ENCODE measurements at places on chromosomes 16 and 17.

DNA sequence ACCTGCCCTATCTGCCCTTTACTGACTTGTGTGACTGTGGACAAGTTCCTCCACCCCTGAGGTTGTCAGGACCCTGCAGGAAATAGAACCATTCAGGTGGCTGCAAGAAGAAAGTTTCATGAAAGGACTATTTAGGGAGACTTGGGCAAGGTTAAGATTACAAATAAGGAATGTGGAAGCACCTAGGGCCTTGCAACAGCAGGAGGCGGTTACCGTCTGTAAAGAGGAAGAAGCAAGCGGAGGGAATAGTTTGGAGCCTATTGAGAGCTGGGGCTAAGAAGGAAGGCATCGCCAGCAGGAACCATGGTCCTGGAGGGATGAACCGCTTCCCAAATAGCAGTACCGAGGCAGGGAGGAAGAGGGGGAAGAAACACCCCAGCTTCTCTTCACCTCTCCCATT, 132.4 kb downstream of the PRKCB start:
- DNase-seq, result no peak

GRCh38 chr17:74457146-74457819, 9.2 kb upstream of the CD300A start:
- DNase-seq, result peak; percentile 53

- DNase-seq, result peak; percentile 69
These were observed 2.7 kb upstream of the HES7 start for GRCh38 chr17:8126491-8127066.

- no peak for DNase-seq
These were observed 12.8 kb downstream of the CARHSP1 start for GRCh38 chr16:8855972-8856371.

GRCh38 chr16:55467898-55468297, 11.1 kb upstream of the MMP2 start:
- no peak for DNase-seq

DNA sequence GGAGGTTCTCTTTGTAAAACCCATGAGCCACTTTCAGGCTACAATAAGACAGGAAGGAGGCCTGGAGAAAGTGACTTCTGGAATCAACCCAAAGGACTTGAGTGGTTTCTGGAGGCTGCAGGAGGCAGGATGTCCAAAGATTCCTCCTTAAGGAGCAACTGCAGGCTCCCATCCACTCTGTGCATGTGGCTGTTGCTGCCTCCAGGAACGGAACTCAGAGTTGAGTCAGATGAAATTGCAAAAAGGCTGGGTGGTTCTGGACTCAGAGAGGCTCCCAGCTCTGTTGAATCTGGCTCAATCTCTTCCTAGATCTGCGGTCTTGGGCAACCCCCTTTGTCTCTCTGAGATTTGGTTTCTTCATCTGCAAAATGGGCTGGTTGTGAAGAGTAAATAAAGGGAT, 197.1 kb downstream of the SHISA9 start:
- DNase-seq, result no peak
